ENCODE measurements at places on chromosomes 2 and 18.
A peak's percentile ranks its signal among the peaks of the same experiment; 100 is the strongest.

DNA sequence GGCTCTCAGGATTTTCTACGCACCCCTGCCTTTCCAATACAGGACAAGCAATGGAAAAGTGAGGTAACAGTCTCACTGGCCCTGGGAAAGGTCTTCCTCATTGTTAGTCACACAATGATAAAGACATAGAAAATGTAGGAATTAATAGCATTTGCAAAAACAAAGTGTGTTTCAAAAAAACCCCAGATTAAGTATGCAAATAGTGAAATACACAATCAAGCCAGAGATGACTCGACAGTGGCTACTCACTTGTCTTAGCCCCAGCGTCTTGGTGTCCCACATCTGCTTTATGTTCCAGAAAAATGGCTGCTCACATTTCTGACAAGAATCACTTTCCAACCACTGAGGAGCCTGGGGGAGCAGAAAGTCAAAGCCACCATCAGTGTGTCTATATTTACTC, 47.0 kb upstream of the AP1S3 start:
- H3K4me3 ChIP-seq = no peak overlapping the region
- no peaks in the 10 kb centered on the region for H3K27me3 ChIP-seq
- H3K4me1 ChIP-seq = peaks cover 17% of the 10 kb centered on the region
- H3K36me3 ChIP-seq = peaks cover 79% of the 10 kb centered on the region
- no peak for DNase-seq

DNA sequence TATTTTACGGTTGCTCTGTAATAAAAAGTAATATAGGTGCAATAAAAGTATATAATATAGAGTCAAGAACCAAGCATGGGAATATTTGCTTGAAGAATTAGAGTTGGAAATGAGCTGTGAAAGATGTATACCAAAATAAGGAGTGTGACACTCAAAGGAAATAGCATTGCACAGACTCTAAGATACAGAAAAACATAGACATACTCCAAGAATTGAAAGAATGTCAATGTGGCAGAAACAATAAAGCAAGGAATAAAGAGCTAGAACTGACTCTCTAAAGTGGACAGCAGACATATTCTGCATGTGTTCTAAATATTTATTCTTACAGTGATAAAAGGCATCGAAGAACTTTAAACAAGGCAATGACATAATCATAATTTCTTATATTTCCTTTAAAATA, 561.1 kb upstream of the SETBP1 start:
- H3K4me1 ChIP-seq = no peaks in the 10 kb centered on the region
- H3K27ac ChIP-seq = no peak overlapping the region
- H3K36me3 ChIP-seq = no peaks in the 10 kb centered on the region
- H3K4me3 ChIP-seq = no peak overlapping the region

GRCh38 chr18:62751341-62751821, 36.0 kb downstream of the PHLPP1 start:
- no peak overlapping the region for H3K4me3 ChIP-seq
- H3K4me1 ChIP-seq = peaks cover 9% of the 10 kb centered on the region
- DNase-seq = no peak
- H3K27ac ChIP-seq = no peak overlapping the region
- no peaks in the 10 kb centered on the region for H3K36me3 ChIP-seq

DNA sequence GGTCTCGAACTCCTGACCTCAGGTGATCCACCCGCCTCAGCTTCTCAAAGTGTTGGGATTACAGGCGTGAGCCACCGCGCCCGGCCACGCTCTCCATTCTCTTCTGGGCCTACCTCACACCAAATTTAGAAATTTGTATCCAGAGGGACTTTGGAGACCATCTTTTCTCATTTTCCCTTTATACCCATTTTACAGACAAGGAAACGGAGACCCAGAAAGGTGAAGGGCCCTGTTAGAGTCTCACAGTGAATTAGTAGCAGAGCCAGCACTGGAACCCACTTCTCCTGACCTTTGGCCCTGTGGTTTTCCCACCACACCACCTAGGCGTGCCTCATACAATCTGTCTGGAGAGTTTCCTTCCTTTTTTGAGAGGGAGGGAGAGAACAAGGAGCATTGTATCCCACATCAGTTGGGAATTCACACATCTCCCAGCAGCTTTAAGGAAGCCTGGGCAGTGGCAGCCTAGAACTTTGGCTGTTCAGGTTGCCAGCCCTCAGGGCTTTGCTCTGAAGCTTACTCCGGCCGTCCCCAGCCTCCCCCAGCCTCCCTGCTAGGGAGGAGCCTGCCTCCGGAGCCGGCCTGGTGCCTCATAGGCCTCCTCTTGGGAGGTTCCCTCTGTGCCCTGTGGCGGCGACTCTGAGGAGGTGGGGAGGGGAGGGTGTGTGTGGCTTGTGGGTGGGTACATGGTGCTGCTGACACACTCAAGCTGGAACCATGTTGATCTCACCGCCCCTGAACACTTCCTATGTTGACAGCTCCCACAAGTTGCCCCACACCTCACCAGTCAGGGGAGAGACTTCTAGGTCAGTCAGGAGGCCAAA, 13.8 kb downstream of the FOSL2 start:
- H3K4me1 ChIP-seq = peaks cover 50% of the 10 kb centered on the region
- H3K27me3 ChIP-seq = no peaks in the 10 kb centered on the region
- H3K4me3 ChIP-seq = no peak overlapping the region
- DNase-seq = no peak

- H3K4me1 ChIP-seq = no peaks in the 10 kb centered on the region
- no peak overlapping the region for H3K4me3 ChIP-seq
- no peak for DNase-seq
- peaks cover 68% of the 10 kb centered on the region for H3K36me3 ChIP-seq
These were observed 150.9 kb downstream of the EHBP1 start for GRCh38 chr2:62856228-62857040.

- no peak overlapping the region for H3K4me3 ChIP-seq
- H3K4me1 ChIP-seq = no peaks in the 10 kb centered on the region
- no peaks in the 10 kb centered on the region for H3K36me3 ChIP-seq
These were observed 25.5 kb downstream of the CYRIA start for GRCh38 chr2:16640001-16640700.

DNA sequence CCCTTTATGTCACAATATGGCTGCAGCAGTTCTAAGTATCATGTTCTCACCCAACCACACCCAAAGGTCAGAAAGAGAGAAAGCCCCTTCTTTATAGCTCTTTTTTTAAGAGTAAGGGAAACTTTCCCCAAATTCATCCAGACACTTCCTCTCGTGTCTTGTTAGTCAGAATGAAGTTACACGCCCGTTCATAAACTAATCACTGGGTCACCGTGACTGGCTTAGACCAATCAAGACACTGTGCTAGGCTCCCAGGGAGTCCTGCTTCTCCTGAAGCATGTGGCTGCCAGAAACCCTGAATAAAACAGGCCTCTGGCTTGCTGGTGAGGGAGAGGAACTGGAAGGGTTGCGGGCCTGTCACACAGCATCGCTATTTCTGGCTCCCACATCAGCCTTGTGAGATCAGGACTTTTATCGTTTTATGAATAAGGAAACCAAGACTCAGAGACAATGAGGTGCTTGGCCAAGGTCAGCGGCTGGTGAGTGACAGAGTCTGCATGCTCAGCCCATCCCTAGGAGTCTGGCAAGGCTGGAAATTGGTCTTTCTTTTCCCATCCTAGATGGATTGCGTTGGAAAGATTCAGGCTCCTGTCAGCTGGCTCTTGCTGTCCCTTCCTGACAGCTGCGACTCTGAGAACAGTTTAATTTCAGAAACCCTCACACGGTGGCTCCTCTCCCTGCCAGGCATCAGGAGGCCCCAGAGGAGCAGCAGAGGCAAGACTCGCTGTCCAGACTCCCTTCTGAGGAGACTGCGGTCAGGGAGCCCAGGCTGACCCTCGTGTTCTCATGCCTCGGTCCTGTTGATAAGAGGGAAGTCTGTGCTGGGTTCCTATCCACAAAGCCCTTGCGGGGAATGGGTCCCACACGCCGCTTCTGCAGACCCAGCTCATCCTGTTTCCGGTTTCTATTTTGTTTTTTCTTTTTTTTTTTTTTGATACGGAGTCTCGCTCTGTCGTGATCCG, 104.5 kb upstream of the TAF1B start:
- no peaks in the 10 kb centered on the region for H3K4me1 ChIP-seq
- no peak overlapping the region for H3K27ac ChIP-seq
- DNase-seq = no peak
- H3K36me3 ChIP-seq = no peaks in the 10 kb centered on the region
- no peaks in the 10 kb centered on the region for H3K27me3 ChIP-seq

GRCh38 chr2:205751569-205752031, 69.3 kb downstream of the NRP2 start:
- H3K27ac ChIP-seq = no peak overlapping the region
- H3K4me3 ChIP-seq = no peak overlapping the region
- peaks cover 2% of the 10 kb centered on the region for H3K36me3 ChIP-seq
- peaks cover 33% of the 10 kb centered on the region for H3K4me1 ChIP-seq
- DNase-seq = no peak
- H3K27me3 ChIP-seq = no peaks in the 10 kb centered on the region

GRCh38 chr18:41765460-41765859, 189.6 kb upstream of the PIK3C3 start:
- DNase-seq = no peak
- no peak overlapping the region for H3K4me3 ChIP-seq
- H3K36me3 ChIP-seq = no peaks in the 10 kb centered on the region
- H3K27ac ChIP-seq = no peak overlapping the region

GRCh38 chr2:95316466-95317122, 19.4 kb downstream of the KCNIP3 start:
- peaks cover 18% of the 10 kb centered on the region for H3K4me1 ChIP-seq
- no peaks in the 10 kb centered on the region for H3K36me3 ChIP-seq
- H3K27ac ChIP-seq = peak overlapping the region; percentile 16
- H3K4me3 ChIP-seq = no peak overlapping the region
- DNase-seq = no peak

GRCh38 chr2:11481789-11482472, 16.0 kb upstream of the E2F6 start:
- H3K36me3 ChIP-seq = no peaks in the 10 kb centered on the region
- peaks cover 15% of the 10 kb centered on the region for H3K27me3 ChIP-seq
- DNase-seq = no peak

- H3K36me3 ChIP-seq = no peaks in the 10 kb centered on the region
- no peak overlapping the region for H3K27ac ChIP-seq
- H3K4me3 ChIP-seq = no peak overlapping the region
- H3K27me3 ChIP-seq = no peaks in the 10 kb centered on the region
These were observed 57.2 kb downstream of the CDC42EP3 start for GRCh38 chr2:37614061-37614738.

- H3K27ac ChIP-seq = no peak overlapping the region
- no peak overlapping the region for H3K4me3 ChIP-seq
- no peaks in the 10 kb centered on the region for H3K4me1 ChIP-seq
- no peak for DNase-seq
- H3K36me3 ChIP-seq = peaks cover 11% of the 10 kb centered on the region
These were observed 129.2 kb downstream of the IKZF2 start for GRCh38 chr2:213021971-213022899.

DNA sequence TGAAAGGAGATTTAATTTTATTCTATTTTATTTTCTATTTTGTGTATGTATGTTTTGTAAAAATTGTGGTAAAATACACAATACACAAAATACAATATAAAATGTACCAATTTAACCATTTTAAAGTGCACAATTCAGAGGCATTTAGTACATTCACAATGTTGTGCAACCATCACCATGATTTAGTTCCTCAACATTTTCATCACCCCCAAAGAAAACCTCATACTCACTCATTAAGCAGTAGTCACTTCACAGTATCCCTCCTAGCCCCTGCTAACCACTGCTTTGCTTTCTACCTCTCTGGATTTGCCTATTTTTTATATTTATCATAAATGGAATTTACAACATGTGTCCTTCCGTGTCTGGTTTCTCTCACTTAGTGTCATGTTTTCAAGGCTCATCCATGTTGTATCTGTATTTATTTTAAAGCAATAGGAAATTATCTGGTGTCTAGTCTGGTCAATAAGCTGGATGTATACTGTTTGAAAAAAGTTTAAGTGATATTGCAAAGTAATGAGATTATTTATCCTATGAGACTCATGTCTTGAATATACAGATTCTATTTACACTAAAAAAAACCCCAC, 77.9 kb upstream of the GLS start:
- H3K4me1 ChIP-seq = no peaks in the 10 kb centered on the region
- DNase-seq = no peak
- no peaks in the 10 kb centered on the region for H3K36me3 ChIP-seq
- H3K27ac ChIP-seq = no peak overlapping the region
- H3K27me3 ChIP-seq = no peaks in the 10 kb centered on the region

DNA sequence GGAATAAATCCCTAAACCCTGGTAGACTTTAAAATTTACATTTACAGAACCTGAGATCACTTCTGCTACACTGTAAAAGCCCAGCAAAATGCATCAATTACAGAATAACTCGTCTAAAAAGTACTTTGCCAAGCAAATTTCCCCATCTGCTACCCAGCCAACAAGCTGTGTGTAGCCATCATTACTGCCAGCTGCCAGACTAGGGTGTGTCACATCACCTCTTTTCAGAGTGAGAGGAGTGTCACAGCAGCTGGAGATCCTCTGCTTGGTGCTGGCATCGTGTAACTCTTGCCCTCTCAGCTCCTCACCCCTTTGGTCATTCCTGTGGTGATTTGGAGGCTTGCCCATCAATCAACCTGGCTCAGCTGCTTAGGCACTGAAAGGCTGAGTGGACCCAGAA, 340.4 kb upstream of the MMADHC start:
- H3K27ac ChIP-seq = no peak overlapping the region
- no peak overlapping the region for H3K4me3 ChIP-seq
- no peak for DNase-seq
- no peaks in the 10 kb centered on the region for H3K27me3 ChIP-seq
- H3K4me1 ChIP-seq = peaks cover 15% of the 10 kb centered on the region

- DNase-seq = no peak
- H3K27me3 ChIP-seq = peaks cover 6% of the 10 kb centered on the region
- no peaks in the 10 kb centered on the region for H3K4me1 ChIP-seq
- H3K27ac ChIP-seq = no peak overlapping the region
- H3K4me3 ChIP-seq = no peak overlapping the region
These were observed 86.0 kb upstream of the AFF3 start for GRCh38 chr2:100228415-100228814.

DNA sequence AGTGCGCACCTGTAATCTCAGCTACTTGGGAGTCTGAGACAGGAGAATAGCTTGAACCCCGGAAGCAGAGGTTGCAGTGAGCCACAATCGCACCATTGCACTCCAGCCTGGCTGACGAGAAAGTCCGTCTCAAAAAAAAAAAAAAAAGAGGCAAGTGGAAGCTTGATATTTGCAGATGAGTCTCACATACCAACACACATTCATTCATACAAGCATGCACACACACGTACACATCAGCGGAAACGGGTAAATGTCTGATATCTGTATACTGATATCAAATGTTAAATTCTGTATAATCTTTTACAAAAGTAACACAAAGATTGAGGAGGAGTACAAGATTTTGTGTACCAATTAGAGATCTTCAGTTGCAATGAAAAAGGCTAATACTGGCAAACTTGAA, 47.8 kb upstream of the SPOPL start:
- peak overlapping the region; percentile 53 for H3K27ac ChIP-seq
- no peaks in the 10 kb centered on the region for H3K36me3 ChIP-seq
- DNase-seq = no peak
- no peaks in the 10 kb centered on the region for H3K27me3 ChIP-seq

DNA sequence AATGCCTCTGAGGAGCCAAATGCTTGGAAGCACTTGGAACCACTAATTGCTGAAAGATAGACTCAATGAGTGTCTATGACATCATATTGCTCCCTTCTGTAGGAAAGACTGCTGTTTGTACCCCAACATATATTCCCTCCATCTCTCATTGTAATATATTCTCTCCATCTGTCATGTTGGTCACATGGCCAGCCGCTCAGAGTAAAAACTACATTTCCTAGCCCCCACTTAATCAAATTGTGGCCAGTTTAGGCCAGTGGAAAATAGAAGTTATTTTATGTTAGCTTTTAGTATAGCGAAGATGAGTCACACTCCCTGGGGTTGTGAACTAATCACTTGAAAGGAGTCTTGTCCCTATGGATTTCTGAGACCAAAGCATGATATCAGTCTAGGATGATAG, 160.2 kb downstream of the HNMT start:
- H3K27me3 ChIP-seq = no peaks in the 10 kb centered on the region
- no peak overlapping the region for H3K4me3 ChIP-seq
- H3K27ac ChIP-seq = no peak overlapping the region
- no peaks in the 10 kb centered on the region for H3K36me3 ChIP-seq
- H3K4me1 ChIP-seq = peaks cover 19% of the 10 kb centered on the region

Measured in RWPE2 (cell line).